ENCODE measurements at places on chromosomes 13 and 19.

GRCh38 chr19:51029718-51030117 lies 3.3 kb upstream of the KLK11 start:
- DNase-seq = no peak

DNA sequence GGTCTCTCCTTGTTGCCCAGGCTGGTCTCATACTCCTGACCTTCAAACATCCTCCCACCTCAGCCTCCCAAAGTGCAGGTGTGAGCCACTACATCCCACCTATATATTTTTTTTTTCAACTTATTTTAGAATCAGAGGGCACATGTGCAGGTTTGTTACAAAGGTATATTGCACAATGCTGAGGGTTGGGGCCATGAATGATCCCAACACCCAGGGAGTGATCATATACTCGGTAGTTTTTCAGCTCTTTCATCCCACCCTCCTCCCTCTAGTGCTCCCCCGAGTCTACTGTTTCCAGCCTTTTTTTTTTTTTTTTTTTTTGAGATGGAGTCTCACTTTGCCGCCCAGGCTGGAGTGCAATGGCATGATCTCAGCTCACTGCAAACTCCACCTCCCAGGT lies 38.4 kb upstream of the ADGRE1 start:
- DNase-seq = no peak

- DNase-seq = no peak
Observed at GRCh38 chr19:51595190-51596175, 24.4 kb downstream of the ZNF175 start.

DNA sequence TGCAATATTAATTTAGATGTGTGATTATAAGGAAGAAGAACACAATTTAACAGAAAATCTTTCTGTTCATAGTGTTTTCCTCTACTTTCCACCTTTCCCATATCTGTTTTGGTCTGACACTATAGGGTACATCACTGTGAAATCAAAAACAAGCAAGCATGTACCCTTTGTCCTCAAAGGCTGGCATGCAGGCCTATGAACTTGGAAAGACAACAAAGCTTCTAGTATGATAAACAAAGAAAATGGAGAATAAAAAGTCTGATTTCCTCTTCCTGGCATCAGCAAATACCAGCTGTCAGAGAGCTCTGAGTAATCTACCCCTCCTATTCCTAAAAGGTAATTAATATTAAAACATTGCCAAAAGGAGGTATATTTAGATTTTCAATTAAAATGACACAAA lies 5.6 kb upstream of the NEK3 start:
- DNase-seq = no peak

- DNase-seq = no peak
Observed at GRCh38 chr13:38686577-38687245, at the start of gene FREM2. FREM2 (plus strand) TSS chr13:38687077; CDS start chr13:38687345, 268 bp downstream.

DNA sequence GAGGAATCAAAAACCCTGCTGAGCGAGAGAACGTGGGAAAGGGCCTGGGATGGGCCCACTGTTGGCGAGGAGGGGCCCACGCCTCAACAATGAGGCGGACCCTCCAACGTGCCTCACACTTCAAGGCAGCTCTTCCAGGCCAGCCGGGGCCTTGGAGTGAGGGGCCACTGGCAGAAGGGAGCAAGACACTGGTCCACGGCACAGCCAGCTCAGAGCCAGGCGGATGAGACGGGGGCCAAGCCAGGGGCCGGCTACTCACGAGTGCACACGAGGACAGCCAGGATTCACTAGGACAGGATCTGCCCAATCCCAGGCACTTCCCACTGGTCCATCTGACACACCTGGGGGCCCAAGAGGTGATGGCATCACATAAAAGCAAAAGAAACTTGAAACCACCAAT lies 20.5 kb downstream of the ELL start:
- no peak for DNase-seq

Measured in fibroblast of skin of back (primary cell).